ENCODE measurements at places on chromosomes 11 and 22.
A peak's percentile ranks its signal among the peaks of the same experiment; 100 is the strongest.

GRCh38 chr11:111603611-111604130 is 1.4 kb downstream of the SIK2 start:
- DNase-seq = no peak

GRCh38 chr11:134660416-134660815 is 248.4 kb upstream of the B3GAT1 start:
- no peak for DNase-seq

DNA sequence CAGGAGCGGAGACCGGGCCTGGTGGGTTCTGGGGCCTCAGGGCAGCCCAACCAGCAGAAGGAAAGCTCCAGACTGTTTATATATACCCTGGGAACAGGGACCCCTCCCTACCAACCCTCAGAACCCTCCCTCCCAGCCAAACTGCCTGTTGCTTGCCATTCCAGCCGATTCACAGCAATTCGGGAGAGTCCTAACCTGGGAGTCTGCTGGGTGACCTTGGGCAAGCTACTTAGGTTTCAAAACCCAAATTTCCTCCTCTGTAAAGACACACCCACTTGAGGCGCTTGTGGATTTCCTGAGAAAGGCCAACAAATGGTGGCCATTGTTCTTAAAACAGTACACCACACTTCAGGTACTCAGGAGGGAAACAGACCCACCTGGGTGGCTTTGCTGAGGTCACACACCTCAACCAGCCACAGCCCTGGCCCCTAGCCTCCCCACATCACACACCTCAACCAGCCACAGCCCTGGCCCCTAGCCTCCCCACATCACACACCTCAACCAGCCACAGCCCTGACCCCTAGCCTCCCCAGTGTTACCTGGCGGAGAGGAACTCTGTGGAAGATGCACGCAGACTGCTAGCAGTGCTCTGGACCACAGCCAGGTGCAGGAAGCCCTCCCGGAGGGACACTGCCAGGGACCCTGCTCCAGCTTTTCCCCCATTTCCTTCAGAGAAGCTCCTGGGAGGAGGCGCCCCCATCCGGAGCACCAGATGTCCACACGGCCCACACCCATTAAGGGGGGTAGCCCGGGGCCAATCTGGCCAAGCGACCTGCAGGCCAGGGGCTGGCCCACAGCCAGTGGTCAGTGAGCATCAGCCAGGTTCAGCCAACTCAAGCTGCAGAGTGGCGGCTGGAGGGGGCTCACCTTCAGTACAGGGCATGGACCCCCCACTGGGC is 6.2 kb downstream of the SHISA8 start:
- DNase-seq = no peak

DNA sequence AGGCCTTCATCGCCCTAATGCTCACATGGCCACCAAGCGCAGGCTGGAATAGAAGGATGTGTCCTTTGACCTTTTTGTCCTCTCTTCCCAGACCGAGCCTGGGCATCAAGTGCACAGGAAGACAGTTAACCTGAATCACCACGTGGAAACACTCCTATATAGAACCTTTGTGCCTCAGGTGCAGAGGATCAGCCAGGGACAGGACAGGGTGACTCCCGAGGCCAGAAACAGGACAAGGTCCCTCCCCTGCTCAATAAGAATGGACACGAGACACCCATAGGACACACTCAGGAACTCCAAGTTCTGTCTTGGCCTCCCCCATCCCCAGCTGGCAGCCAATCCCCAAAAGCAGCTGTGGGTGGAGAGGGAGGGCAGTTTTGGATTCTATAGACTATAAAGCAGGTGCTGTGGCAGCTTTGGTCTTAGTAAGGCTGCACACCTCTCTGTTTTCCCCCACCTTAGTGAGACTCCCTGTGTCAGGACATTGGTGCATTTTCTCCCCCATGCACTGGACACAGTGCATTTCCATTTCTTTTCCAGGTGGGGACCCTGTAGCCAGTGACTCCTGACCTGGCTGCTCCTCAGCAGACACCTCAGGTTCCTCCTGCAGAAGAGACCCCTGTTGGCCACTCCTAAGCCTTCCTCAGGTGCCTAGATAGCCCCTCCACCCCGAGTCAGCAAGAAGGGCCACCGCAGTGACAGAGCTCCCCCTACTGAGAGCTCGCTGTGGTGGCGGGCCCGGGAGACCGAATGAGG is 43.6 kb upstream of the POU2AF1 start:
- no peak for DNase-seq

GRCh38 chr11:27694992-27695391 is 5.3 kb downstream of the BDNF start:
- DNase-seq = no peak

- peak; percentile 84 for DNase-seq
These were observed 66.8 kb downstream of the LARGE1 start for GRCh38 chr22:33853200-33854097.

GRCh38 chr11:19604679-19605375 is 107.8 kb upstream of the NAV2 start:
- DNase-seq = no peak

DNA sequence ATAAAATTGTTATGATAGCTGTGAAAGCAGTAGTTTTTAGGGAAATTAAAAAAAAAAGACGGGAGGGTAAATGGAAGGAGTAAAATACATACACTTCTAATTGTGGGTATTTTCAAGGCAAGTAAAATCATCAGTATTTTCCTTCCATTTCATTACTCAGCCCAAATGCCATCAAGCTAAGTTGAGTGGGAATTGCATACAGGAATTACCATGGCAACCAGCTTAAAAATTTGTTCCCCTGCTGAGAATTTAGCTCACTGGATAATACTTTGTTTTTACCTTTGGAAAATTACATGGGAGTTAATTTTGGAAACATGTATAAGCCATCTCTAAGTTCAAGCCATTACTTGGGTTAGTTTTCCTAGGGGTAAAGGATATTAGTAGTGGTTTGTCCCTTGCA is 1873.4 kb downstream of the LRRC4C start:
- DNase-seq = no peak

- no peak for DNase-seq
These were observed 31.6 kb downstream of the OSBPL5 start for GRCh38 chr11:3133261-3134217.

- no peak for DNase-seq
These were observed 337.8 kb downstream of the MIAT start for GRCh38 chr22:26995235-26995634.

- DNase-seq = no peak
These were observed 48.8 kb upstream of the CARS1 start for GRCh38 chr11:3105791-3106735.

DNA sequence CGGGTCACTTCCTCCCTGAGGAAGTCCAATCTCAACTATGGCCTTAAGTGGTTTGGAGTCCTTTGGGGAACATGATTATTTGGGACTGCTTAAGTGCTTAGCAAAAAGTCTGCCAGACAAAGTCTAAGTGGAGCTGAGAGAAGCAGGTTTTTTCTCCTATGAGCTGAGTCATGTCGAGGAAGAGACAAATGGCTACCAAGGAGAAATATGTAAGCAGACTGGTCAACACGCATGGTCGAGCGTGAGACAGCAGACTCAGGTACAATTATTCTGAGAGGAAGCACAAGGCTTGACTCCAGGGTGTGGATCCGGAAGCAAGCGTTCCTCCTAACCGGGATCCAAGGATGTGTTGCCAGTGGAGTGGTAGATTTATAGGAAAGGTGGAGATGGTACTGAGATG is 30.6 kb downstream of the UBASH3B start:
- DNase-seq = no peak

DNA sequence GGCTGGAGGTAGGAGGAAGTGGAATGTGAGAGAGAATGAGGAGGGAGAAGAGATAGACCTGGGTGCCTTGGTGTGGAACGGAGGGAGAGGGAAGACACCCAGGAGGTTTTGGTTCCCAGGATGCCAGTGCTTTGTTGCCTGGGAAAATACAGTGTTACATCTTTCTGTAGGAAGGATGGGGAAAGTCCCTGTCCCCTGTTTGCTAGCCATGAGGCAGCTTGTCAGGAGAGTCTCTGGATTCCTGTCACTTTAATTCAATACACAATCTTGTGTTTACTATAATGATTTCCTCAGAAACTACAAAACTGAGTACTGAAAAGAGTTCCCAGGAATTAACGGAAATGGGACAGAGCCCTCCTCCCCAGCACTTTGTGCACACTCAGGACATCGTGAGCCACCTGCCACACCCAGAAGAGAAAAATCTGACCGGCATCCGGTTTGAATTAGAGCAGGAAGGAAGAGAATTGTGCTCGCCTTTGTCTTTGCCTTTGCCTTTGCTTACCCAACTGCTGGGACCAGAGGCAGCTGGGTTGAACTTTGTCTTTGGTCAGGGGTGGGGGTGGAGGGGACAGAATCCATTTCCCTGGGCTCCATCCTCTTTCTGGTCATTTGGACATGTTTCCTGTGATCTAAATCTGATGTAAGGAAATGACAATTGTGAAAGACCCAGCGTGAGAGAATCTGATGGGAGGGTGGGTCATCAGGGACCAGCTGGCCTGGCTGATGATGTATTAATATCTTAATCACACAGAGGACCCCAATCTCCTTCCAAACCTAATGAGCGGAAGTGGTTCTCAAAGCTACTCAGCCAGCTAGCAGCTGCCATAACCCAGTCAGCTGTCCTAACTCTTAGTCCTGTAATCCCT is 1.3 kb upstream of the LIMK2 start:
- DNase-seq = no peak

- no peak for DNase-seq
These were observed 30.4 kb upstream of the CRTAM start for GRCh38 chr11:122807731-122808477.

DNA sequence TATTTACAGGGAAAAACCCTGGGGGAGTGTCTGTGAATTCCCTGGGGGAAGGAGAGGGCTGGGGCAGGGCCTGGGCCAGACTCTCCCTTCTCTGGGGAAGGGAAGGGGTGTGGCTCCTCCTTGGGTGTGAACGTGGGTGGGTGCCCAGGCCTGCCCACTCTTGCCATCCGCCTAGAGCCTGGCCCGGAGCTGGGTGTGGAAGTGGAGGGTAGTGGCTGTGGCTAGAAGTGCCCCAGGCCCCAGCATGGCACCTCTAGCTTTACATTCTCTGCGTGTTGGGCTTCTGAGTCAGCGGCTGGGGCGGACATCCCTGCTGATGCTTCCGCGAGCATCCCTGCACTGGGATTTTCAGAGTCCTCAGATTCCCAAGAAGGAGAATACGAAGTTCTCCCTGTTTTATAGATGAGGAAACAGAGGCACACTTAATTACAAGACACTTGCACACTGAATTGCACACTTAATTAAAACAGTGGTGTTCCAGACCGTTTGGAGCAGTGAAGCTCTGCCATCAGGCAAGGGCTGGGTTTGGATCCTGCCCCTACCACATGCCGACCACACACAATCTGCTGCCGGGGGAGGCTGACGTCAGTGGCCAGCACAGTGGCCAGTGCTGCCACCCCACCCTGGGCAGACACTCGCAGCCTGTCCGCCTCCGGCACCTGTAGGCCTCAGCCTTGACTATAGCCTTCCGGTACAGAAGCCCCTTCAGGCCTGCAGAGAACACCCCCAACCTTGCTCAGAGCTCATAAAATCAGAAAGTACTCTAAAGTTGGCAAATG is 7.6 kb downstream of the BAD start:
- no peak for DNase-seq

DNA sequence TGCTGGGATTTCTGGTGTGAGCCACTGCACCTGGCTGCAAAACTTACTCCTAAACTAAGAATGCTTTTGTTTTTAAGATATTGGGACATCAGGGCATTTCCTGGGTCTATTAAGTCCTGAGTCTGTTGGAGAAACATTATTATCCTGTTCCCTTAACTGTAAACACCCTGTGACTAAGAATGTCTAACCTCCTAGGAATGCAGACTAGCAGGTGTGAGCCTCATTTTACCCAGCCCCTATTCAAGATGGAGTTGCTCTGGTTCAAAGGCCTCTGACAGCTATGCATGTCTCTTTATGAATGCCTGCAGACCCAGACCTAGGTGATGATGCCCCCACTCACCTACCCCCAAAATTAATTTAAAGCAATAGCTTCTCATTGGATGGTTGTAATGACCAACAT is 46.2 kb downstream of the DEPDC5 start:
- DNase-seq = no peak

- DNase-seq = no peak
These were observed 4.3 kb upstream of the RGL4 start for GRCh38 chr22:23686416-23687024.

- DNase-seq = no peak
These were observed 11.0 kb upstream of the NECTIN1 start for GRCh38 chr11:119739975-119740374.

DNA sequence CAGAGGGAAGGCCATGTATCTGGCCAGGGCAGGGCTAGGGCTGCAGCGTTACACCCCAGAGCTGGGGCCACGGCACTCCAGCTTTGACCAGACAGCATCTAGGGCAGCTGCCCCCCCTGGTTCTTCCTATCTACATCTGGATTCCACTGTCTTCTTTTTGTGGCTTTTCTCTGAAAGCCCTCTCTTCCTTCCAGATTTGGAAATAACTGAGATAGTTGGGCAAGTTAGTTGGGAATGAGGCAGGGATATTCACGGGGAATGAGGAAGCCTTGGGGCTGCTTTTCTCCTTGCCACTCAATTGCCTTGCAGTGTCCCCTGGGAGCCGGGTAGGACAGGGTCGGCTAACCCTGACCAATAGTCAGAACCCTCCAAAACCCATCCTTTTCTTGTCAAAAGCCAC is 26.8 kb downstream of the CLMP start:
- DNase-seq = no peak

GRCh38 chr11:65560555-65561418 is 2.6 kb upstream of the LTBP3 start:
- DNase-seq = no peak

DNA sequence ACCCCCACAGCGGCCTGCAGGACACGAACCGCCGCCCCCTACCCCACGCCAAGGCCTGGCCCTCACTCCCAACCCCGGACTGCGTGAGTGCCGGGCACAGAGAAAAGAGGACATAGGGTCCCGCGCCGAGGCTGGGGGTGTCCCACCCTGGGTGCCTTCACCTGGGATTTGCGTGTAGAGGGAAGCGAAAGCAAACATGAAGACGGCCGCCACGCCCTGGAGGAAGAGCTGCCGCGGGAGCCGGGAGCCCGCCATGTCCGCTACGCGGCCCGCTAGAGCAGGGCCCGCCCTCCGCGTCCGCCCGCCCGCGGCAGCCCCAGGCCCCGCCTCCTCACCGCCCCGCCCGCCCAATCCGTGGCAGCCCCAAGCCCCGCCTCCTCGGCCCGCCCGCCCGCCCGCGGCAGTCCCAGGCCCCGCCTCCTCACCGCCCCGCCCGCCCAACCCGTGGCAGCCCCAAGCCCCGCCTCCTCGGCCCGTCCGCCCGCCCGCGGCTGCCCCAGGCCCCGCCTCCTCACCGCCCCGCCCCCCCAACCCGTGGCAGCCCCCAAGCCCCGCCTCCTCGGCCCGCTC is at the start of gene LMF2:
Gene LMF2, minus strand, starts transcription at position 282 of the 570 bp plus-strand sequence. Its CDS starts 27 bp downstream, at position 255.
- DNase-seq = peak; percentile 94

GRCh38 chr11:59413646-59414045 is 12.6 kb downstream of the OR5A2 start:
- no peak for DNase-seq

DNA sequence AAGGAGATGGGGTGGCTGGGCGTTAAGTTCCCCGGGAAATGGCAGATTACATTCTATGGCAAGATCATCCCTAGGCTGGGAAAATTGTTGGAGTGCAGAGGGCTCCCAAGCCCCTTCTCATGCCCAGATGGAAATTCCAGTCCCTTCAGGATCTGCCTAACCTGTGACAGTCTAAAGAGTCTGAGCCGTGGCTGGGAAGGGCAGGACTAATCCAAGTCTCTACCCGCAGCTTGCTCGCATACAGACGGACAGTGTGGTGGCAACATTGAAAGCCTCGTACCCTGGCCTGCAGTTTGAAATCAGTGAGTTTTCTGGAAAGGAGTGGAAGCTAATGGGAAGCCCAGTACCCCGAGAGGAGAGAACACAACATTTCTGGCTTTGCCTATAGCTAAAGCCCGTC is 3.7 kb downstream of the HMBS start:
- no peak for DNase-seq

GRCh38 chr11:12075822-12076821 is 34.3 kb upstream of the MICAL2 start:
- DNase-seq = no peak

All from COLO829 (cell line).